ENCODE measurements at places on chromosomes 3 and 15. TPM values are rescaled to one million over a fixed set of nuclear protein-coding genes. Genes with fewer than 3 reads are reported as not detected.

NR2F2 gene
- 167 TPM for total RNA-seq

MKRN2OS gene
- total RNA-seq, result not detected

- DNase-seq, result no peak
Observed at GRCh38 chr15:25089577-25089976, 134.8 kb downstream of the SNRPN start.

DNA sequence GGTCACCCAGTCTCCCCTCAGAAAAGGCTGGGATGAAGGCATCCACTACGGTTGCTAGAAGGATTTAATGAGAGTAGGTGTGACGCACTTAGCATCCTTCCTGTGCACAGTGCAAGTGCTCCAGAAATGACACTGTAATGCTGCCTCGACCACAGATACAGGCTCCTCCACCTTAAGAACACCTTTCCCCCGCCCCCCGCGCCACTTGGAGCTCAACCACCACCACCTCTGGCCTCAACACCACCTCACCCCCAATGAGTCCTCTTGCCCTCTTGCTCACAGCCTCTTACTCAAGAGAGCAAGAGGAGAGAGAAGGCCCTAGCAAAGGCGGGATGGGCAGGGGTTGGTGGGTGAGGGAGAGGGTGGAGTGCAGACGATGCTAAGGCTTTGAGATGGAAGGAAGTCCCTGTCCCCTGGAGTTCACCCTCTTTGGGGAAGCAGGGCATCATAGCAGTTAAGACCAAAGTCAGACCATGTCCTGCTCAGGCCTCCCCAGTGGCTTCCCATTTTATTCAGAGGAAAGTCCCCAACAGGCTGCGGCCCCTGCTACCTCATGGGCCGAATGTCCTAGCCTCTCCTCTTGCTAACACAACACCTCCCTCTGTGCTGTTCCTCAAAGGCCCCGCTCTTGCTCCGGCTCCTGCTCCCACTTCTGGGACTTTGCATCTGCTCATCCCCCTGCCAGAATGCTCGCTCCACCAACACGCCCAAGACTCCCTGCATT, 8.3 kb downstream of the STARD5 start:
- DNase-seq, result no peak

DNA sequence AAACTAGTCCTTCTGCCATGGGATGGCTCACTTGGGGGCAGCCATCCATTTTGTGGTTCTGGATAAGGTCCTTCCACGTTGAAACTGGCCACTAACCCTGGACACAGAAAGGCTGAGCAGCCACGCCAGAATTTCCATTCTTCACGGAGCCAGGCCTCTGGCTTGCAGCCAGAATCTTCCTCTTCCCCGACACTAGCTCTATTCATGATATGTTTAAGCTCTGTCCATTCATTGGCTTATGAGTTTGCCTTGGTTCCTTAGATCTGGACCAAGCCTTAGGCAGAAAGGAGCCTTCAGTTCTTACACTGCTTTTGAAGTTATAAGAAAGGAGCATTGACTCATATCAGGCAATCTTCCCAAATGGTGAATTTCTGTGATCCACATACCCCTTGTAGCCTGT, 288.4 kb upstream of the GOLGA6L4 start:
- no peak for DNase-seq

GRCh38 chr15:49848282-49848724, 227.5 kb downstream of the DTWD1 start:
- no peak for DNase-seq

- no peak for DNase-seq
Observed at GRCh38 chr3:168266335-168266734, 170.6 kb upstream of the GOLIM4 start.

DNA sequence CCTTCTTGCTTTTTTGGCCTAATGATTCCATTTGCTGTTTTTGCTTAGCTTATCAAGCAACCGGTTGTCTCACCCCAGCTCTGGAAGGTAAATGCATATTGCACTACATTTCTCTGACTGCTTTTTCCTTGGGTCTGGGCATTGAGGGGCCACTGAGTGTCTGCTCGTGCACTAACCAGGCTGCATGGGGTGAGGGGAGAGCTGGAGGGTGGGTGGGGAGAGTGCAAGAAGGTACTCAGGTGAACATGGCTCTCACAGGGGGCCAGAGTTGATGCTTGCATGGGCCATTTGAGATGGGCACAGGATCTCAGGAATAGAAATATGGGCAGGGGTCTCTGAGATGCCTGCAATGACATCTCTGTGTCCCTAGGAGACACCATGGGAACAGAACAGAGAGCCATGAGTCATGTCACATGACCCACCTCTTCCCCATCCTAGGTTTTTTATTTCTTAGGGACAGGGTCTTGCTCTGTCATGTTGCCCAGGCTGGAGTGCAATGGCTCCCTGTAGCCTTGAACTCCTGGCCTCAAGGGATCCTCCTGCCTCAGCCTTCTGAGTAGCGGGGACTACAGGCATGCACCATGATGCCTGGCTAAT, 6.2 kb downstream of the ALPK3 start:
- DNase-seq, result no peak

GRCh38 chr3:78260388-78260787, 1220.5 kb downstream of the ROBO2 start:
- no peak for DNase-seq

- DNase-seq, result no peak
Observed at GRCh38 chr3:135800071-135800549, 165.4 kb upstream of the PPP2R3A start.

- DNase-seq, result no peak
Observed at GRCh38 chr3:141444586-141445285, 42.1 kb upstream of the RASA2 start.
